CD4-positive, alpha-beta T cell treated with Interferon alpha-2 for 1 hour (primary cell): ENCODE measurements at places on chromosomes 11 and 22.
A peak's percentile ranks its signal among the peaks of the same experiment; 100 is the strongest.

DNA sequence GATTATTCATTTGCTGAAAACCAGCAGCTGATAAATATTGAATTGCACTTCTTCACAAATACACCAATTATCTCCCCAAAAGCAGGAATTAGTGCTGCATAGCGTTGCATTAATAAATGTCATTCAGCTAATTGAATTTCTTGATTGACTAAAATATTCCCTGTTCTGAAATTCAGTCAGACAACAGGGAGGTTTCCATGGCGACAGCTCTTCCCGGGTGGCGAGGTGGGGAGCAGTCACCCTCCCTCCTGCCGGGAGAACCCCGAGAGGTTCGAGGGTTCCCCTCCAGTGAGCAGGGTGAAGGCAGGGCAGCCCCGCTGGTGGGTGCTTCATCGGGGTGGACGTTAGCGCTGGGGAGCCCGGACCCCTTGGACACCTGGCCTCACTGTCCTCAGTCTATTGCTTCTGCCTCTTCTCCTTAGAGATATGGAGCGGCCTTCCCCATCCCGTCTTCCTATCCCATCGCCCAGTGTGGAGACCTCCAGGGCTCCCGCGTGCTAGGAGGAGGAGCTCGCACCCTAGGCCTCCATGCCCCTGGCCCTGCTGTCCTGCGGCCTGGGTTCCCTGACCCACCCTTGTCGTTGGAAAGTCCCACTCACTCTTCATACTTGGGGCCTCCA, 983.5 kb downstream of the BRD1 start:
- DNase-seq = no peak

GRCh38 chr11:35134403-35135148, 4.4 kb upstream of the CD44 start:
- no peak for DNase-seq

- no peak for DNase-seq
Observed at GRCh38 chr11:34754171-34754823, 133.4 kb downstream of the EHF start.

GRCh38 chr11:29844031-29844430, 172.8 kb downstream of the KCNA4 start:
- no peak for DNase-seq

- no peak for DNase-seq
Observed at GRCh38 chr11:19615341-19616183, 97.1 kb upstream of the NAV2 start.

GRCh38 chr22:49725516-49725915, 102.2 kb downstream of the BRD1 start:
- no peak for DNase-seq

GRCh38 chr11:80107415-80107814, 666.6 kb upstream of the TENM4 start:
- DNase-seq = no peak

DNA sequence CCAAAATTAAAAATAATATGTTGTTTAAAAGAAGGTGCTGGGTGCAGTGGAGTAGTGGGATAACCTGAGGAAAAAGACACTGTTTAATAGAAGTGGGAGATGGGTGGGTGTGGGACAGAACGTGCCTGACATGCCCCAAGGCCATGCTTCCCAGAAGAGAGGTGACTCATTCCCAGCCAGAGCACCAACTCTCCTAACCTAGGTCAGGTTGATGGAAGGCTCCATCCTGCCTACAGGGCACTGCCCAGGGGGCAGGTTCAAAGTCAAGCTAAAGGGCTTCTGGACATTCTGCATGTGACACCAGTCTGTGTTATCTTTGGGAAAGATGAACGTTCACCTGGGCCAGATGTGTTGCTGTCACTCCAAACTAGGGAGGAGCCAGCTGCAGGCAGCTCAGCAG, 453.1 kb downstream of the SOX6 start:
- no peak for DNase-seq

GRCh38 chr11:69027704-69028372, 14.8 kb upstream of the MRGPRF start:
- no peak for DNase-seq

GRCh38 chr22:27045103-27045947, 387.9 kb downstream of the MIAT start:
- DNase-seq = no peak

DNA sequence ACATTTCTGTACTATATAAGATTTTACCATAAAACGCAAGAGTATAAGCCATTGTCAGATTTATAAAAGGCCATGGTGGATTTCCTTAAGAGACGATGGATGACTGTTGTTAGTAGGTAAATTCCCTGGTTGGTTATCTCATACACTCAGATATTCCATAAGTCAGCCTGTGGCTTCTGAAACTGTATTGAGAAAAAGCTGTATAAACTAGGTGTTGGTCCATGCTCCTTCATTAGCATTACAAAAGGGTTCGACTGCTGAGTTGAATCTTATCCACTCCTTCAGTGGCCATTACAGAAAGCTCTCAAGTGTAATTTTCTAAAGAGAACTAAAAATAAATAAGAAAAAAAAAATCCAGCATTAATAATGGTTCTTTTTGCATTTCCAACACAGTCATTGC, 5.3 kb downstream of the GRAP2 start:
- no peak for DNase-seq

- DNase-seq = no peak
Observed at GRCh38 chr11:34439610-34440198, 970 bp downstream of the CAT start.

DNA sequence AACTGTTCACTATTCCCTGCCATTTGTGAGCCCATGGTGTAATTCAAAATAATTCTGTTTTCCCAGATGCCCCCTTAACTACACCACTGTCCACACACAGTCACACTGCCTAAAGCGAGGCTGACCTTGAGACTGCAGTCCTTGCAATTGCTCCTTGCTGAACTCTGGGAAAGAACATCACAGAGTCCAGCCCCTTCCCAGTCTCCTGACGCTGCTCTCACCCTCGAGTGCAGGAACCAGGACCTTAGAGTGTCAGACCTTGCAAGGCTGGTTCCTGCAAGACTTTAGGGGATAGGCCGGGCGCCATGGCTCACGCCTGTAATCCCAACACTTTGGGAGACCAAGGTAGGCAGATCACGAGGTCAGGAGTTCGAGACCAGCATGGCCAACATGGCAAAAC, 33.6 kb downstream of the AHNAK start:
- peak; percentile 23 for DNase-seq

GRCh38 chr11:65859812-65860277, 388 bp upstream of the MUS81 start:
- DNase-seq = no peak

DNA sequence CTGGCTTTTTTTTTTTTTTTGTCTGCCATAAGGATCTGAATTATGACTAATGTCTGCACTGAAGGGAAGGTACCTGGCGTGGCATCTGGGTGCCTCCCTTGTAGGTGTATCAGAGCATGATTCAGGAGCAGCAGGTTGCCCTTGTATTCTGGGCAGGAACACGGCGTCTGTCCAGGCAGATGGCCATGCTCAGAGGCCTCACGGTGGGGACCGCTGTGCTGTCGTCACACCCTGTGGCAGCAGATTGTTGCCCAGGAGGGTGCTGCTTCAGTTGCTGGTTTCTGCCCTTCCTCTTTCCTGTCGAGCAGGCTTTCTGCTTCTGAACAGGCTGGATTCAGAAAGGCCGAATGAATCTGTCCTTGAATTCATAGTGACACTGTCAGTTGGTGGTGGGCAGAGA, 11.0 kb downstream of the ZNRF3 start:
- no peak for DNase-seq

DNA sequence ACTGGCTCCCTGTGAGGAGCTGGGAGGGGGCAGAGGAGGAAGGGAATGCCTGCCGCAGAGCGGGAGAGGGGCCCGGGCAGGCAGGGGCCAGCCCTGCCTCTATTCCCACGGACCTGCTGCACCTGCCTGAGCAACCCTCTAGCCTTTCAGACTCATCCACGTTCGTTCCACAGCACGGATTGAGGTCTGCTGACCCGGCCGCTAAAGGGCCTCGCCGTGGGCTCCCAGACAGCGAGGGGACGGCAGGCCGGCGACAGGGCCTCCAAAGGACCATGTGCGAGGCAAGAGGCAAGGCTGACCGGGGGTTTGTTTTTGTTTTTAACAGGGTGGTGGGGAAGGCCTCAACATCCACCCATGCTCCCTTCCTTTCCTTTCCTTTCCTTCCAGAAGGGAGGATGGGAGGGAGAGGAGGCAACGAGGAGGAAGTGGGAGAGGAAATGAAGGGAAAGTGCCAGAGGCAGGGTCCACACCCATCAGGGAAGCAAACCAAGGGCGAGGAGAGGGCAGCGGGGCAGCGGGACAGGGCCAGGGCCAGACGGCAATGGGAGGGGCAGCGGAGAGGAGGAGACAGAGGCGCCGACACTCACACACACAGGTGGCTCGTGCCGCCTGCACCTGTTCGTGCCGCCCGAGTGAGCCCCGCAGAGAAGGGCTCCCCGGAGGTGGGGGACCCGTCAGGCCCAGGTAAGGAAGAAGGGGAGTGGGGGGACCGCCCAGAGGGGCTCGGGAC, 7.5 kb downstream of the LRFN4 start:
- no peak for DNase-seq

GRCh38 chr22:48345631-48346030, 1482.0 kb downstream of the BRD1 start:
- no peak for DNase-seq

- peak; percentile 33 for DNase-seq
Observed at GRCh38 chr11:33542921-33543320, 157.7 kb downstream of the C11orf91 start.

DNA sequence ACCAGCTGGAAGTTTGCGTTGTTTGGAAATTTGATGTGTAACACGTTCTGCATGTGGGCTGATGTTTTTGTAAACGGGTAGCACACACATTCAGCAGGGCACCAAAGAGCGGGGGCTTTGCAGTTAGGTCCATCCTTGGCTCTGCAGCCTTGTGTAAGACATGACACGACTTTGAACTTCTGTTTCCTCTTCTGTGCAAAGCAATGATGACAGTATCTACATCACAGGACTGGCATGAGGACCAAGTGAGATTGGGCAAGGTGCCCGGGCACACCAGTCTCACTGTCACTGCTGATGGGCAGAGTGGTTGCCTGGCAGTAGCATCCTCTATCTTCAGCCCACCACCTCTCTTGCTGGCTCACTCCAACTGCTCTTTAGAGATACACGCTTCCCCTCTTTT, 3.3 kb downstream of the TCN2 start:
- peak; percentile 70 for DNase-seq

GRCh38 chr11:6298605-6299004, 21.7 kb downstream of the CAVIN3 start:
- peak; percentile 8 for DNase-seq

DNA sequence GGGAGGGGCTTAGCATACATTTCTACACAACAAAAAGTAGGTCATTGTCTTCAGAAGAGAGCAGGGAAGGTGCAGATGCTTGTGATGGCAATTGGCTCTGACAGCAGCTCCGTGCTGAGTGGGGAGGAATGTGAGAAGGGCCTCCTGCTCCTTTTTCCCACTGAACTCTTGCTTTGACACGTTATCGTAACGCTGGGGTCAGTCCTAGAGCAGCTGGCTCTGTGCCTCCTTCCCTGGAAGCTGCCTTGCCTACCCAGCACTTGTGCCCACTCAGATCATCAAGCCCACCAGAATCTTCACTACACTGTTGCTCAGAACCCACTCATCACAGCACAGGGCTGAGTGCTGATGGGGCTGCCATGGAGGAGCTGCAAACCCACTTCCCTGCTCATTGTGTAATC, 14.9 kb upstream of the NAV2 start:
- DNase-seq = no peak

GRCh38 chr22:24187731-24188644, 6.7 kb downstream of the SUSD2 start:
- DNase-seq = no peak

- DNase-seq = no peak
Observed at GRCh38 chr11:125394296-125394695, 101.8 kb downstream of the FEZ1 start.

DNA sequence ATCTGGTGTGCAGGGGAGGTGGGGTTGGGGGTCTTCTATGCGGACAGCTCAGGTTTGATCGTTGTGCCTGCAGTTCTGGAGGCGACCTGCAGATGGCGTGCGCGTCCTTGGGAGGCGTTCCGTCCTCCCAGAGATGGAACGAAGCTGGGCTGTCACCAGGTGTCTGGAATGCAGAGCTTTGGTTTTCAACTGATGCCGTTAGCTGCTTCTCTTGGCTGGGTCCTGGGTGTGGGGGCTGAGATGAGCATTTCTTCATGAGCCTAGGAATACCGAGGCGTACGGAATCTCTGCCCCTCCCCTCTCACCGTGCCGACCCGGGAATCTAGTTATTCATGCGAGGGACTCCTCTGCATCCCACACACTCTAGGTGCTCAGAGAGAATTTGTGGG, 98.6 kb downstream of the CEP164 start:
- DNase-seq = peak; percentile 62

- no peak for DNase-seq
Observed at GRCh38 chr11:94649254-94649653, 82.1 kb downstream of the PIWIL4 start.

DNA sequence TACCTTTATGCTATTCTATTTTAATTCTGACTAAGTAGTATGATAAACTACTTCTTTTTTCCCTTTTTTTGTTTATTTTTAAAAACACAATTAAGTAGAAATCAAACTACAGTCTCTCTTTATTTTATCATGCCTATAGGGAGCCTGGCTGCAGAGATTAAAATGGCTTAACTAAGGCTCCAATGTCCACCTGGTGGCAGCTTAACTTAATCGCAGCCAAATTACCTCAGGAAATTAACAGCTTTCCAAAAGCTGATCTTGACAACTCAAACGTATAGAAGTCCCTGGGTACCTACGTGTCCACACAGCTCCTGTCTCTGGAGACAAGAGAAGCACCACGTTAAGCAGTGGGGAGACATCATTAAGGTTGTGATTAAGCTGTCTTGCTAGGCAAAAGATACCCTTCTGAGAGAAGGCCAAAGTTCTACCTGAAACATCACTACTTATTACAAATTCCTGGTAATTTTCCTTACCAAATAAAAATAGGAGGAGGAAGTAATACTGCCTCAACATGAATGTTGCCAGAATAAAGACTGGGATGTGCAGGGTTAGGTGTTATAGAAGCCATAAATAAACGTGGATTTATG, 63.2 kb upstream of the SNX19 start:
- DNase-seq = no peak

DNA sequence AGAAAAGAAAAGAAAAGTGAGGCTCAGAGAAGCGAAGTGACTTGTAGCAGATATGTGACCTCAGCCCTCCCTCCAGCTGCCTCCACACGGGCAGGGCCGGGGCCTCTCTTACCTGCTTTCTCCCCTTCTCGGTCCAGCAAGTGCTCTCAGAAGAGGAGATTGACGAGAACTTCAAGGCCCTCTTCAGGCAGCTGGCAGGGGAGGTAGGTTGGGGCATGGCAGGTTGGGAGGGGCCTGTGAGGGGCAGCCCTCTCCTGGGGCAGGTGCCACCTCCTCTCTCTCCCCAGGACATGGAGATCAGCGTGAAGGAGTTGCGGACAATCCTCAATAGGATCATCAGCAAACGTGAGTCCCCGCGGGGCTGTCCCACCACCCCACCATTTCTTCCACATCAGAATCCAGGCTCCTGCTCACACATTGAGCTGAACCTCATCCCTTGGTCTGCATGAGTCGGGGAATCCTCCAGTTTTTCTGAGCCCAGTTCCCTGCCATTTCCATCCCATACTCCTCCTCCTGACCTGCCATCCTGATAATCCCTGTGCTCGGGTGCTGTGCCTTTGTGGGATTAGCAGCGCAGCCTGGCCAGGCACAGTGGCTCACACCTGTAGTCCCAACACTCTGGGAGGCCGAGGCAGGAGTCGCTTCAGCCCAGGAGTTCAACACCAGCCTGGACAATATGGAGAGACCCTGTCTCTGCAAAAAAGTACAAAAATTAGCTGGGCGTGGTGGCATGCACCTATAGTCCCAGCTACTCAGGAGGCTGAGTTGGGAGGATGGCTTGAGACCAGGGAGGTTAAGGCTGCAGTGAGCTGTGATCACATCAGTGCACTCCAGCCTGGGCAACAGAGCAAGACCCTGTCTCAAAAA, 26.4 kb downstream of the CAPN1 start:
- DNase-seq = no peak

GRCh38 chr22:24584166-24584790, 8.6 kb downstream of the LRRC75B start:
- no peak for DNase-seq
